ENCODE measurements at places on chromosomes 2 and 18.
A peak's percentile ranks its signal among the peaks of the same experiment; 100 is the strongest.

DNA sequence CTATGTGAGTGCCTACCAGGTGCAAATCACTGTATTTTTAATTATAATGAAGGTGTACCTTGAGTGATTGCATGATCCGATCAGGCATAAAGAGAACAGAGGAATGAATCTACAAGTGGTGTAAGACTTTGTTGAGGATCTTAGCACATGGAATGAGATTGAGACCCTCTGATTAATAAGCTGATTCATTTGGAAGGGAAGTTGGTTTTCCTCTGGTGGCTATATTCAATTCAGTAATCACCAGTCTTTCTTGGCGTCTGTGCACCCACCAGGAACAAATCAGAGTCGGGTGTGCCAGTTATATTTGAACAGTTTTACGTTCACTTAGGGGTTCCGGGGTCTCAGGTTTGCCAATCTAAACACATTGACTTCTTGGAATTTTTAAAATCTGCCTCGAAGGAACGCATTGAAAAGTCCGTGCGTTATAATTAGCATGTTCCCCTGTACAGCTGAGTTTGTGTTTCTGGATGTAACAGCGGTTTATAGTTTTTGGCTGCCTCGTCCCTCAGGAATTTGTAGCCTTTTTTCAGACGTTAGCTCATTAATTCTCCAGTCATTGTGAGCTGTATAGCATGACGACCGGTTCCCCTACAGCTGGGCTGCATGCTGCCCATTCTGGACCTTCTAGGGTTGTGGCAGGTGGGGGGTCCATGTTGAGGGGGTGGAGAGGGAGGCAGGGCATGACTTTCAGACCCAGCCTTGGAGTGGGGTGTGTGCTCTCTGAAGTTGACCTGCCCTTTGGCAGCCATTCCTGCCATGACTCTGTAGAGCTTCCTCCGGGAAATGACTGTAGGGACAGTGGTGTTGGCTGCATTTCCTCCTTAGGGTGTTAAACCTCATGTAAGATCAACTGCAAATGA lies 20.3 kb downstream of the MYO1B start:
- DNase-seq, result no peak

DNA sequence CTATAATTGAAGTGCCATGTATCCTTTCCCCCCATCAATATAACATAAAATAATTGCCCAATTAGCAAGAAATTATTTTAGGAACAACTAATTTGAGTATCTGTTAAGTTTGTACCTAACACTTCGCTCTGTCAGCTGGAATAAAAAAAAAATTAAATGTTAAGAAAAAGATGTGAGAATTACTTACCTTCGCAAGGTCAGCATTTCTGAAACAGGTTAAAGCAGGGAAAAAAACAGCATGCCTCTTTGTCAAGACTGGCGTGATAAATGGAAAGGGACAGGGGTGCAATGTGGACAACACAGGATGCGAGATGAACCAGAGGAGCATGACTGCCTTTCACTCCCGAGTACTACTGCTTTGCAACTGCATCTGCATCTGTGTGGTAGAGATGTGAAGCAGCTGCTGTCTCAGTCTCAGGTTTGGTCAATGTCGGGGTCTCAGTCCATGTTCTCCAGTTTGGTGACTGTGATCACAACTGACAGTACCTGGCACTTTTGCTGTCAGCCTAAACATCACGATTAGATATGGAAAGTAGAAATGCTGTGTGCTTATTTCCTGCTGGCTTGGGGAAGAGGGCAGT lies 565.4 kb upstream of the LRRTM1 start:
- DNase-seq, result no peak

DNA sequence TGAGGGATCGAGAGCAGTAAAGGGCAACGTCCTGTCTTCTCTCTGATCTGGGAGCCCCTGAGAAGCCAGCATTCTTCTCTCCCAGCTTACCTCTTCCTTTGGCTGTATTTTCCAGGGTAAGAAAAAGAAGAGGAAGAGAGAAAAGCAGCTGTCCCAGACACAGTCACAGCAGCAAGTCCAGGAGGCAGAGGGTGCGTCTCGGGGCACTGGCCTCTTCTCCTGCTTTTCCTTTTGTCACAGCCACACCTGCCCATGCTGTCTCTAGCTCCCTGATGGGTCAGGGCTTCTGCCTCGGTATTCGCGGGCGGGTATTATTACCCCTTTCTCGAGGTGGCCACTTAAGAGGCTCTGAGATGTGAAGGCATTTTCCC lies 20.3 kb downstream of the TGOLN2 start:
- no peak for DNase-seq

DNA sequence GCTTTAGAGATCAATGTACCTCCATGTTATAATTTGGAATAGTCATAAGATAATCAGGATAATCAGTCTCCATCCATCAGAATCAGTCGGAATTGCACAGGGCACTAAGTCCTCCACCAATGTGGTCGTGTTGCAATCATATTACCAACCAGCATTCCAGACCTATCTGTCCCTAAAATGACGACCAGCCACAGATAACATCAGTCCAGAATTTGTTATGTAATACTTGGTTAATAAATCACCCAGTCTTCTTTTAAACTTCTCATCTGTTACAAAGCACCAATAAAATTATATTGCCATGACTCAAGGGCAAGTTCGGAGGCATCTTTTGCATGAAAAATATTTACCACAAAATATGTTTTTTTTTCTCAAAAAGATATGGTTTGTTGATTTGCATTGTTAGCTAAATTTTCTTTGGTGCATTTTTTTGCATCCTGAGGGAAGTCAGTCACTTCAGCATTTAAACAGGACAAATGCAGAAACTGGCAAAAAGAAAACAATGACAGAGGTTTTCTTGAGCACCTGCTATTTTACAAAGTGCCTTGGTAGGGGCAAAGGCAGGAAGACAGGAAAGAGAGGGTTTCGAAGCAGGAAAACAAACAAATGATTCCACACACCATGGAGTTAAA lies 29.3 kb downstream of the PIEZO2 start:
- DNase-seq, result no peak

GRCh38 chr18:42360716-42361115 lies 405.7 kb downstream of the PIK3C3 start:
- no peak for DNase-seq

GRCh38 chr2:200703127-200703925 lies 108.4 kb upstream of the BZW1 start:
- peak; percentile 65 for DNase-seq

DNA sequence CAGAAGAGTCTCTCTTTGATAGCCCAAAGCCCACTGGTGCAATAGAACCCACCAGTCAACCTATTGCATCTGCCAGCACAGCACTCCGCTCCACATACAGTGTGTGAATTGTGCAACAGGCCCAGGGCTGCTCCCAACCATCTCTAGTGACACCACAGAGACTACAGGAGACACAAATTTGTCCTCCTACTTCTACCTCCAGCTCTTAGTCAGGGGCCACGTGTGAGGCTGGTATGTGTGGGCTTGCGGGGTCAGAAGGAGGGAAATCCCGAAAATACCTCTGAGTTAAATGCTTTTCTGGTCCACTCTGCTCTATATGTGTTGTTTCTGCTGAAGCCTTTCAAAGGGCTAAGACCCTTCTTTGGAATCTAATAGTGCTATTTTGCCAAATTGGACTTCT lies 18.0 kb downstream of the DGUOK start:
- DNase-seq, result no peak

DNA sequence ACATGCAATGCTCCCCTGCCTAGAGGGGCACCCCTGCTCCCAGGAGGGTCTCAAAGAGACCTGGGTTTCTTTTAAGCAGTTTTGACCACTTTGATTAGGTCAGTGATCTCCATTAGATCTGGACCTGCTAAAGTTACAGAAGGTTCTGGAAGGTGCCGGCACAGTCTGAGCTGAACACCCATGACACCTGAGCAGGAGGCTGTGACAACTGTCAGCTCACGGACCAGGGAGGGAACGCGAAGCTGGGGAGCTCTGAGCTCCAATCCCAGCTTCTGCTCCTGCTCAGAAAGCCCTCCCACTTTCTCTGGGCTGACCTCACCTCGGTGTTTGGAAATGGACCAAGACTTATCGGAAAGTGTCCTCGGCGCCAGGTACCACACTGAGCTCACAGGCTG lies 113.8 kb downstream of the NFATC1 start:
- no peak for DNase-seq

DNA sequence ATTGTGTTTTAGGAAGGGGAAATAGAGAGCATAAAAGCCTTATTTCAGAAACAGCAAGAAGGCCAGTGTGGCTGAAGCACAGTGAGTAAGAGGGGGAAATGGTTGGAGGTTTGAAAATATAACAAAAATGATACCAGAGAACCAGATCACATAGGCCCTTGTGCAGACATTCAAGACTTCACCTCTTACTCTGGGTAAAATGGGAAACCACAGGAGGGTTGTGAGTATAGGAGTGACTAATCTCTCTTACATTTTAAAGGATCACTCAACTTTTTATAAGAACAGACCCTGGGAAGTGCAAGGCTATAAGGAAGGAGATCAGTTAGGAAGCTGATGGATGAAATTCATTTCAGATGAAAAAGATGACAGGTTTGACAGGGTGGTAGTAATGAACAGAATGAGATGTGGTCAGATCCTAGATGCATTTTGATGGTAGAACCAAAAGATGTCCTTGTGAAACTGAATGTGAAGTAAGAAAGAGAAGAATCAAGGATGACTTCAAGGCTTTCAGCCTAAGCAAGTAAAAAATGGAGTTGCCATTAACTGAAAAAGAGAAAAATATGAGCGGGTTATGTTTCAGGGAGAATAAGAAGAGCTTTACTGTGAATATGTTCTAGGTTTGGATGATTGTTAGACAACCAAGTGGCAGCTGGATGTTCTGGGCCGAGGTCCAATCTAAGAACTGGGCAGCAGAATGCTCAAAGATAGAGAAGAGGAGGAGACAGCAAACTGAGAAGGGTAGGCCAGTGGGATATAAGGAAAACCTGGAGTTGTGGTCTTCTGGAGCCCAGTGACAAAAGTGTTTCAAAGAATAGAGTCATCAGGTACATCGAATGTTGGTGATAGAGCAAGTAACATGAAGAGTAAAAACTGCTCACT lies 65.1 kb downstream of the USP40 start:
- no peak for DNase-seq

DNA sequence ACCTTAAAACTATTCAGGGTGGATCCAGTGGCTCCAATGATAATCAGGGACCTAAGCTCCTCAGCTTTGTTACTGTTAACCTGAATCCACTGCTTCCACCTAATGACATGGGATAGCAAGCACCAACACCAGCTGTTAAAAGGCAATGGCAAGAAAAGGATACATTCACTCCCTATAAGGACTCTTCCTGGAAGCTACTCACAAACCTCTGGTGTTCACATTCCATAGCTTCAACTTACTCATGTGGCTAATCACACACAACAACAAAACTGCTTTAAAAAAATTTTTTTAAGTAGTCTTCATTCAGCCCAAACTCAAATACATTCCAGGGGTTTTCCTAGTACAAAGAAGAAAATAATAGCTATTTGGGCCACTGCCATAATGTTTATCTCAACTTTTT lies 24.5 kb downstream of the ROCK2 start:
- DNase-seq, result no peak

DNA sequence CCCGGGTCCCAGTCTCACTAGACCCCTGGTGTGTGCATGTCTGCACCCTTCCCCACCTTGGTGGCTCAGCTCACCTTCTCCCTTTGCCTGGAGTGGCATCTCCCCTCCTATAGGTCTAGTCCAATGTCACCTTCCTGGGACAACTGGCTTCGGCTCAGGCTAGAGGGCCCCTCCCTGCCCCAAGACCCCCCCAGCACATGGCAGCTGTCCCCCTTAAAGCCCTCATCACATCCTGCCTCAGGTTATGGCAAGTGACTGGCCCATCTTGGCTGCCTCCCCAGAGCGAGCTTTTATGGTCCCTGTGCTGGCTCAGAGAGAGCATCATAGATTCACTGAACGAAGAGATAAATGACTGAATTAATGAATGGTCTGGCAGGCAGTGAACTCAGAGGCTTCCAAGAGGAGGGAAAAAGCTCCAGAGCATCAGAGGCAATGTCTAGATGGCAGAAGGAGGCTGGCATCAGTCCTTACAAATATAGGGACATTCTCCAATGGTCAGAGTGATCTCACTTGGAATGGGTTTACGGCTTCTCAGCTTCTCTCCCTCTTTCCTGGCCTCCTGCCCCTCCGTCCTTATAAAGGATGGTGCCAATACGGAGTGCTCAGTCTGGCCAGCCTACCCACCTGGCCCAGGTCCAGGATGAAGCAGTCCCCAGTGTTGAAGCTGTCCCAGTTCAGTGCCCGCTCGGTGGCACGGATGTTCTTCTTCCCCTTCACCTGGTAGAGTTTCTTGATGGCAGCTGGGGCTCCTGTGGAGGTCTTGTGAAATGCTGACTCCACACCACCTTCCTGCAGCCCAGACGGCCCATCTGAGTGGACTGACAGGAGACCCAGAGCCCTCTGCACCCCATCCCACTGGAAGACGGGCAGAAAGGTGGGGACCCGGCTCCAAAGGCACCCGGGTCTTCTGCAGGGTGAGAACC lies 9.4 kb downstream of the CAPG start:
- no peak for DNase-seq

GRCh38 chr2:220143336-220143735 lies 515.9 kb downstream of the SLC4A3 start:
- no peak for DNase-seq

- no peak for DNase-seq
These were observed 151.8 kb downstream of the WDPCP start for GRCh38 chr2:63436488-63436887.

- DNase-seq, result no peak
These were observed 52.3 kb upstream of the ROCK1 start for GRCh38 chr18:21163647-21164547.

DNA sequence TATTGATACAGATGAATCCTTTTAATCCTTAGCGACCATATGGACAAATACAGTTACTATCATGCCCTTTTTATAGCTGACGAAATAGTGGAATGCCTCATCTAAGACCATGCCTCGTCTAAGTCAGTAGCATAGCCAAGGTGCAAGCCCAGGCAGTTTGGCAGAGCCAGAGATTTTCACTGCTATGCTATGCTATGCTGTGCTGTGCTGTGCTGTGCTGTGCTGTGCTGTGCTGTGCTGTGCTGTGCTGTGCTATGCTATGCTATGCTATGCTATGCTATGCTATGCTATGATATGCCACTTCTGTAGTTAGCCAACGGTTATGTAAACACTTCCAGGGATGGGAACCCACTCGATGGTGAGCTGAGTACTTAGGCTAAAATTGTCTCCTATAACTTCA lies 91.6 kb upstream of the MAP4K3 start:
- no peak for DNase-seq

GRCh38 chr2:185240796-185241195 lies 497.8 kb upstream of the FSIP2 start:
- DNase-seq, result no peak

GRCh38 chr2:37617119-37617892 lies 54.1 kb downstream of the CDC42EP3 start:
- no peak for DNase-seq

GRCh38 chr2:134454426-134454825 lies 200.6 kb downstream of the MGAT5 start:
- DNase-seq, result no peak

DNA sequence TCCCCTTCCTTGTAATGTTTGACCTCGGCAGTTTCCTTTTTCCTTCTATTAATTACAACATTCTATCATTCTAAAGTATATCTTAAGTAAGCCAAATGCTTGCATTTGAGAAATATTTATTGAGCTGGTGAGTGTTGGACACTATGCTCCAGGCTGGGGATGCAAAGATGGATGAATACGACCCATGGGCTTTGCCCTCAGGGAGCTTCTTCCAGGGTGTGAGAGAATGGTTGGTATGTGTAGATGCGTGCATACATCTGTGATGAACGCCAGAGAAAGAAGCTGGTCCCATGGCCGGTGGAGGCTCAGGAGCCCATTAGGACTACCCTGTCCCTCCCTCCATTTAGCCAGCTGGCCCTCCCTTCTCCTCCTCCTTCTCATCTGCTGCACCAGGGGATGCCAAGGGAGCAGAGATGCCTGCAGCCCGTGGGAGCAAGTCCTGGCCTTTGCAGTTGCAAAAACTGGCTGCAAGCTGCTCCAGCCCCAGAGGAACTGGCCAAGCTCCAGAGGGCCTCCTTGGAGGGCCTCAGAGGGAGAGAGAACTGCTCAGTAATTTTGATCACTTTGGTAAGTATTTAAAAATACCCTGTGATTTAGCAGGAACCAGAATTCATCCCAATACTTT lies 65.7 kb upstream of the FOSL2 start:
- no peak for DNase-seq

All from NCI-H2227 treated with DMSO at 0.1 percent for 48 hours (cell line).